ENCODE measurements at places on chromosomes 16 and 17.

DNA sequence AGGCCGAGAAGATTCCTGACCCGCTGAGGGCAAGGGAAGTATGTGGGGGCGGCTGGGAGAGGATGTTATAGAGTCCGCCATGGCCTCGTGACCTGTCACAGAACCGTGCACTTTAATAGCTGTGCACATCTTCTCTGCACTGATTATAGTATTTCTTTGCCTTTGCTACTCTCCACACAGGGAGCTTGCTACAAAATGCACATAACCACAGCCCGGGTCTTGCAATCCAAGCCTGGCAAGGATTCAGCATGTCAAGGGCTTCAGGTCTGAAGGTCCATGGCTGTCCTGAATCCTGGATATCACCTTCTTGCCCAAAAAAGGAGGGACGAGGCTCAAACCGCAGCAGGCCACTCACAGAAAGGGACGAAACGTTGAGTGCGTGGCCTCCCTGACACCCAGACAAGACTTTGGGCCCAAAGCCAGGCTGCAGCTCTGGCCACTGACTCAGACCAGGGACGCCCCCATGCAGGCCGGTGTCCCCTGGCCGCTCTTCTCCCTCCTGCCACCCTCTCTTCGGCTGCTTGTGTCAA is 43.7 kb downstream of the USP22 start:
- no peak for DNase-seq

DNA sequence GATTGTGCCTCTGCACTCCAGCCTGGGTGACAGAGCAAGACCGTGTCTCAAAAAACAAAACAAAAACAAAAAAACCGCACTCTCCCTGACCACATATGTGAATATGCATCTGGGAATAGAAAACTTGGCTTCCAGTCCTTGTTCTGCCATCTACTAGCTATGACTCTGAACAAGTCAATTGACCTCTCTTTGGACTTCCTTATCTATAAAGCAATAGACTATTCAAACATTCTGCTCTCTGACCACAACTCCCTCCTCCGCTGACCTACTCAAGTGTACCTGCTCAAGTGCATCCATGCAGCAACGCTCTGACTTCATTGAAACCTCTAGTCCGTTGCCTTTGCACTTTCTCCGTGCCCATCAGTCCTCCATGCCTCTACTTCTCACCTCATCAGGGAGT is 52.6 kb upstream of the KDM6B start:
- no peak for DNase-seq

- no peak for DNase-seq
These were observed 21.0 kb upstream of the ITGAX start for GRCh38 chr16:31333686-31334649.

DNA sequence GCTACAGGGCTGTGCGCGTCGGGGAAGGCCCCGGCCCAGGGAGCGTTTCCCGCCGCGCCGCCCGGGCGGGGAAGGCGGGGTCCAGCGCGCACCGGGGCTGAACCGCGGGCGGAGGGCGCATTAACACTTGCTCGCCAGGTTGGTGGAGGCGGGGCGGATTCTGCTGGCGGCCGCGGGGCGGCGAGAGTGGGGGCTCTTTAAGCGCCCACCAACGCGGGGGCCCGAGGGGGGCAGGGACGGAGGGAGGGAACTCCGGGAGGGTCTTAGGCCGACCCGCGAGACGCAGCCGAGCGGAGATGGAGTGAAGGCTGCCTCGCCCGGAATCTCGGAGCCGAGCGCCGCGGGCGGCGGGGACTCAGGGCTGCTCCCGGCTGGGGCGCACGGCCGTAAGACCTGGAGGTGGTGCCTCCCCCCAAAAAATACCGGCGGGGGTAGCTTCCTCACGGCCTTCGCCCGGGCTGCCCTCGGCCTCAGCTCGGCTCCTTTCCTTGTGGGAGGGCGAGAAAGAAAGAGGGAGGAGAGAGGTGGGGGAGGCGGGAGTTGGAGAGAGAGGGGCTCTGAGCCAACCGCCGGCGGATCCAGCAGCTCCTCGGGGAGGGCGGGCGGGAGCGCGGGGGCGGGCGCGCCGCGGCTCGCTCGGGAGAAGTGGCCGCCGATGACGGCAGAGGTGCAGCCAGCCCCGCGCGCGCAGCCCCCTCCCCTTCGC is 415 bp upstream of the FOXF1 start:
- DNase-seq, result no peak

DNA sequence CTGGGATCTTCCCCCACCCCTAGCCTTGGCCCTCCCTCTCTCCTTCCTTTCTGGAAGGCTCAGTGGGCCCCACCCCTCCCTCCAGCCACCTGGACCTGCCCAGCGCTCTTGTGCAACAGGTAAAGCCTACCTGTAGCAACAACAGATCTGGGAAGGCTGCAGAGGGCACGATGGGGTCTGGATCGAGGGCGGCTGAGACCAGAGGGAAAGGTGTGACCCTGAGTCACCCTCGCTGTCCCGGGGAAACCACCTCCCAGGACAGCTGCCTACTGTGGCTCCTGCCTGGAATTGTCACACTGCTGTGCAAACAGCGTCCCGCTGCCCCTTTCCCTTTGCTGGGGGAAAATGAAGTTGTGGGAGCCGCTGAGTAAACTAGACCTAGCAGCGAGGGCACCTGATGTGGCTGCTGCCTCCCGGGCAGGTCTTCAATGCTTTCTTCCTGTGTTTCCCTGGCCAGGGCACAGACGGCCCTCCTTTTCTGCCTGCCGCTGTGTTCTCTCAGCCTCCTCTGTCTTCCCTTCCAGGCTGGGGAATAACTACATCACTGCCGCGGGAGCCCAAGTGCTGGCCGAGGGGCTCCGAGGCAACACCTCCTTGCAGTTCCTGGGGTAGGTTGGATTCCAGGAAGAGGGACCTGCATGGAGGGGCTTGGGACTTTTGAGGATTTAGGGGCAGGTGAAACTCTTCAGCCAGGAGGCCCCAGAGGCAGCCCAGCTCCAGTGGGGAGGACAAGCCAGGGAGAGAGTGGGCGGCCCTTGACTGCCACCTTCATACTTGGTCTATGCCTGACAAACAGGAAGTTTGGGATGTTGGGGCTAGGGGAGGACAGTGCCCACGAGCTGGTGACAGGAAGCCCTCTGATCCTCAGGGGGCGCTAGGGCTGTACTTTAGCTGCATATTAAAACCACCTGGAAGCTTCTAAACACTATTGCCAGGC is 22.2 kb upstream of the CYLD start:
- DNase-seq, result no peak

GRCh38 chr17:39600997-39601597 is 6.6 kb downstream of the NEUROD2 start:
- no peak for DNase-seq

GRCh38 chr16:2152695-2153506 is 2.7 kb upstream of the TRAF7 start:
- no peak for DNase-seq

GRCh38 chr16:50314665-50315064 is 48.3 kb downstream of the ADCY7 start:
- no peak for DNase-seq

DNA sequence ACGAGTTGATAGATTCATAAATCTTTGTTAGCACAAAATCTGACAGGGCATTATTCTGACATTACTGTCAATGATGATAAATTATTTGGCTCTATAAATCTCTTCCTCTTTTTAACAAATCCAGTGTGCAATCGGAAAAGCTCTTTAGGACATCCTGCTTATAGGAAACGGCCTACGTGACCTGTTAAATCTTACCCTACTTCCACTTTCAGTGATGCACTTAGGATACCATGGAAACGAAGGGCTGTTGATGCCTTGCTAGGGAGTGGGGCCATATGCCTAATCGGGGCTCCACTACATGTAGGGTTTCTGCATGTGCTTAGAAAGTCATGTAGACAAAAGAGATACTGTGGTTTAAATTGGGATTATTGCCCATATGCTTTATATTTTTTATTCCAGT is 27.2 kb downstream of the ZNF594 start:
- DNase-seq, result no peak
